ENCODE measurements at places on chromosomes 5 and 9.
A peak's percentile ranks its signal among the peaks of the same experiment; 100 is the strongest.

DNA sequence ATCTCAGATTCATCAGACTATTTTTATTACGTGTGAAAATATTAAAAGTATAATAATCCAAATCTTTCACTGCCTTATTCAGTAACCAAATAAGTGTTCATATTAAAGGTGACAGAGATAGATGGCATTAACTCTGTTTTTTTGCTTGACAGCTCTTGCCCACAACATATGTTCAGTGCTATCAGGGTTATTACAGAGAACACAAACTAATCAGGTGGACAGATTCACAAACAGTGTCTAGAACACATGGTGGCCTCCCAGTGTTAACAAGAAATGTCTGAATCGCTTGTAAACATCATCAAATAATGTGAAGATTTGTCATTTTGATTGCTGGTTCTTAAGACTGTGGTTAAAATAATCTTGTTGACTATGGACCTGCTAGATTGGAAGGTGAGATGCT lies 609.1 kb upstream of the GRAMD2B start:
- no peak overlapping the region for H3K4me3 ChIP-seq
- no peak for DNase-seq
- H3K4me1 ChIP-seq = no peaks in the 10 kb centered on the region
- H3K27me3 ChIP-seq = no peaks in the 10 kb centered on the region
- H3K27ac ChIP-seq = no peak overlapping the region

- H3K27me3 ChIP-seq = peaks cover 46% of the 10 kb centered on the region
- no peak overlapping the region for H3K27ac ChIP-seq
- H3K4me3 ChIP-seq = peak overlapping the region; percentile 68
Measured at GRCh38 chr9:126915846-126916543, 1.4 kb downstream of the RALGPS1 start.

GRCh38 chr9:18668944-18669343 lies 195.0 kb downstream of the ADAMTSL1 start:
- DNase-seq = no peak
- H3K4me1 ChIP-seq = no peaks in the 10 kb centered on the region
- H3K36me3 ChIP-seq = no peaks in the 10 kb centered on the region
- no peak overlapping the region for H3K27ac ChIP-seq
- no peak overlapping the region for H3K4me3 ChIP-seq

DNA sequence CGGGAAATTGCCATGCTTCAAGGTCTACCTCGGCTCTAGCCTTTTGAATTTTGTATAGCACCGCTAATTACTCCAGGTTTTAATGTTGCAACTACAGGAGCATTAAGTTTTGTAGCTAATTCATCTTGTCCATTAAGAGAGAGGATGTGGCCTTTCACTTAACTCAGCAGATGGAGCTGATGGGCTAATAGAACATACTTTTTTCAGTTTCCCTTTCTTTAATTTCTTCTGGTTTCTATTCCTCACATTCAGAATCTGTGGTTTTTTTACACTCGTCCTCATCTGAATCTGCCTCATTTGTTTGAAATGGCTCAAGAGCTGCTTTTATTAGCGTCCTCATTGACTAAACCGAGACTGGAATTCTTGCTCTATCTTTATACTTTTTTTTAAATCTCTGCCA lies 2085.7 kb upstream of the C9orf72 start:
- no peaks in the 10 kb centered on the region for H3K4me1 ChIP-seq
- no peaks in the 10 kb centered on the region for H3K36me3 ChIP-seq

- peaks cover 50% of the 10 kb centered on the region for H3K36me3 ChIP-seq
- H3K4me1 ChIP-seq = peaks cover 21% of the 10 kb centered on the region
- DNase-seq = no peak
- H3K4me3 ChIP-seq = no peak overlapping the region
- no peaks in the 10 kb centered on the region for H3K27me3 ChIP-seq
- H3K27ac ChIP-seq = no peak overlapping the region
Measured at GRCh38 chr9:4861736-4862451, 69.2 kb downstream of the RCL1 start.

Measured in activated naive CD4-positive, alpha-beta T cell treated with anti-CD3 and anti-CD28 coated beads, Interleukin-2, amount 10 ng/mL, durations not matched to agents 7 days and 5 days (primary cell).